Activated CD4-positive, alpha-beta memory T cell treated with anti-CD3 and anti-CD28 coated beads, Interleukin-2, amount 10 ng/mL, durations not matched to agents 7 days and 5 days (primary cell): ENCODE measurements at places on chromosomes 5 and 9.

DNA sequence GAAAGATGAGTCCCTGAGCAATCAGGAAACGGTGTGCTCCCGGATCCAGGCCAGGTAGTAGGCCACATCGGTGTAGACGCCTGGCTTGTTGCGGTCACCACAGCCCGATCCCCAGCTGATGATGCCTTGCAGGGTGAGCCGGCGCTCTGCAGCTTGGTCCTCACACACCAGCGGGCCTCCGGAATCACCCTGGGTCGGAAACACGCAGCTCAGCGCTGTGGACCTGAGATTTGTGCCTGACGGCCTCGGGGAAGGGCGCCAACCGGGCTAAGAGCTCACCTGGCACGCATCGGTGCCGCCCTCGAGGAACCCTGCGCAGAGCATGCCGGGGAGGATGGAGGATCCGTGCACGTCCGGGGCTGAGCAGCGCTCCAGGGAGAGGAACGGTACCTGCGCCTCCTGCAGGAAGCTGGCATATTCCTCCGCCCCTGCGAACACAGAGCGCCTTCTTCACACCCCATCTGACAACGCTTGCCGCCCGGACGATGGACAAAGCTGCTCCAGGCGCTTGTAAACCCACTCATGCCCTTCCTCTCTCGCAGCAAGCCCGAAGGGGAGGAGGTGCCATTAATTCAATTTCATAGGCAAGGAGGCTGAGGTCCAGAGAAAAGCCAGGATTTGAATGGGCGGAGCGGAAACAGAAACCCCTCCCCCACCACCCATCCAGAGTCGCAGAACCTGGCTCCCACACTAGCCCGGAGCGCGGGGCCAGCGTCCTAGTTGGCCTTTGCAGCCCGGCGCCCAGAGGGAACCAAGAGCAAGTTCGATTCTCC lies 2.0 kb upstream of the PFN3 start:
- peak overlapping the region; percentile 75 for H3K4me3 ChIP-seq
- DNase-seq = peak; percentile 74
- H3K27me3 ChIP-seq = peaks cover 37% of the 10 kb centered on the region

- H3K27me3 ChIP-seq = no peaks in the 10 kb centered on the region
- H3K4me1 ChIP-seq = peaks cover 3% of the 10 kb centered on the region
- no peaks in the 10 kb centered on the region for H3K36me3 ChIP-seq
- no peak overlapping the region for H3K27ac ChIP-seq
These were observed 335.4 kb downstream of the MAN2A1 start for GRCh38 chr5:110025160-110025559.

- peak; percentile 53 for DNase-seq
- H3K4me3 ChIP-seq = peak overlapping the region; percentile 91
- H3K4me1 ChIP-seq = peaks cover 71% of the 10 kb centered on the region
- peaks cover 52% of the 10 kb centered on the region for H3K27me3 ChIP-seq
- peaks cover 5% of the 10 kb centered on the region for H3K36me3 ChIP-seq
- peak overlapping the region; percentile 70 for H3K27ac ChIP-seq
These were observed 572 bp downstream of the NR4A3 start for GRCh38 chr9:99822109-99822805.

DNA sequence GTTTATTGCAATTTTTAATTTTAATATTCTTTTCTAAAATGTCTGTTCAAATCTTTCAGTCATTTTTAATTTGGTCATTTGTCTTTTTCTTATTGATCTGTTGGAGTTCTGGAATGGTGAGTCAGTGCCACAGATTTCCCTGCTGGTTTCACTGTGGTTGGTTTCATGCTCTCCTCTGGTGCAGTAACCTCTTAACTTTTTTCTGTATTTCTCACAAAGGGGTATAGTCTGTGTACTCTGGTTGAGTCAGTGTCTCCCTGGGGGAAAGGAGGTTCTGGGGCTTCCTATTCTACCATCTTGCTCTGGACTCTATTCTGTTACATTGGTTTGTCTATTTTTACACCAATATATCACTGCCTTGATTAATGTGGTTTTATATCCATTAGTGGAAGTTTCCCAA lies 178.8 kb downstream of the CSNK1G3 start:
- H3K4me3 ChIP-seq = no peak overlapping the region
- H3K27me3 ChIP-seq = no peaks in the 10 kb centered on the region
- DNase-seq = no peak
- H3K27ac ChIP-seq = no peak overlapping the region
- no peaks in the 10 kb centered on the region for H3K36me3 ChIP-seq

- no peak for DNase-seq
- H3K27ac ChIP-seq = no peak overlapping the region
- peaks cover 39% of the 10 kb centered on the region for H3K27me3 ChIP-seq
- no peaks in the 10 kb centered on the region for H3K36me3 ChIP-seq
- peaks cover 16% of the 10 kb centered on the region for H3K4me1 ChIP-seq
These were observed 12.4 kb upstream of the NFIB start for GRCh38 chr9:14326264-14326826.

- H3K4me1 ChIP-seq = no peaks in the 10 kb centered on the region
- no peak overlapping the region for H3K4me3 ChIP-seq
- no peak overlapping the region for H3K27ac ChIP-seq
- DNase-seq = no peak
- no peaks in the 10 kb centered on the region for H3K36me3 ChIP-seq
These were observed 237.0 kb upstream of the GRAMD2B start for GRCh38 chr5:126186210-126186609.

GRCh38 chr9:11163843-11164242 lies 551.0 kb upstream of the PTPRD start:
- no peaks in the 10 kb centered on the region for H3K36me3 ChIP-seq
- no peaks in the 10 kb centered on the region for H3K27me3 ChIP-seq
- no peak overlapping the region for H3K27ac ChIP-seq
- DNase-seq = no peak

- no peak for DNase-seq
- peaks cover 44% of the 10 kb centered on the region for H3K4me1 ChIP-seq
- peak overlapping the region; percentile 10 for H3K27ac ChIP-seq
- no peak overlapping the region for H3K4me3 ChIP-seq
- no peaks in the 10 kb centered on the region for H3K27me3 ChIP-seq
These were observed 23.2 kb upstream of the TERT start for GRCh38 chr5:1317921-1318565.

GRCh38 chr5:131511934-131512333 lies 123.1 kb downstream of the RAPGEF6 start:
- H3K36me3 ChIP-seq = peaks cover 31% of the 10 kb centered on the region
- DNase-seq = no peak
- H3K4me1 ChIP-seq = peaks cover 34% of the 10 kb centered on the region
- no peaks in the 10 kb centered on the region for H3K27me3 ChIP-seq

- H3K36me3 ChIP-seq = no peaks in the 10 kb centered on the region
- H3K4me1 ChIP-seq = peaks cover 1% of the 10 kb centered on the region
- DNase-seq = no peak
- no peak overlapping the region for H3K4me3 ChIP-seq
- H3K27ac ChIP-seq = no peak overlapping the region
- peaks cover 24% of the 10 kb centered on the region for H3K27me3 ChIP-seq
These were observed 36.4 kb upstream of the SV2C start for GRCh38 chr5:76046741-76047140.

DNA sequence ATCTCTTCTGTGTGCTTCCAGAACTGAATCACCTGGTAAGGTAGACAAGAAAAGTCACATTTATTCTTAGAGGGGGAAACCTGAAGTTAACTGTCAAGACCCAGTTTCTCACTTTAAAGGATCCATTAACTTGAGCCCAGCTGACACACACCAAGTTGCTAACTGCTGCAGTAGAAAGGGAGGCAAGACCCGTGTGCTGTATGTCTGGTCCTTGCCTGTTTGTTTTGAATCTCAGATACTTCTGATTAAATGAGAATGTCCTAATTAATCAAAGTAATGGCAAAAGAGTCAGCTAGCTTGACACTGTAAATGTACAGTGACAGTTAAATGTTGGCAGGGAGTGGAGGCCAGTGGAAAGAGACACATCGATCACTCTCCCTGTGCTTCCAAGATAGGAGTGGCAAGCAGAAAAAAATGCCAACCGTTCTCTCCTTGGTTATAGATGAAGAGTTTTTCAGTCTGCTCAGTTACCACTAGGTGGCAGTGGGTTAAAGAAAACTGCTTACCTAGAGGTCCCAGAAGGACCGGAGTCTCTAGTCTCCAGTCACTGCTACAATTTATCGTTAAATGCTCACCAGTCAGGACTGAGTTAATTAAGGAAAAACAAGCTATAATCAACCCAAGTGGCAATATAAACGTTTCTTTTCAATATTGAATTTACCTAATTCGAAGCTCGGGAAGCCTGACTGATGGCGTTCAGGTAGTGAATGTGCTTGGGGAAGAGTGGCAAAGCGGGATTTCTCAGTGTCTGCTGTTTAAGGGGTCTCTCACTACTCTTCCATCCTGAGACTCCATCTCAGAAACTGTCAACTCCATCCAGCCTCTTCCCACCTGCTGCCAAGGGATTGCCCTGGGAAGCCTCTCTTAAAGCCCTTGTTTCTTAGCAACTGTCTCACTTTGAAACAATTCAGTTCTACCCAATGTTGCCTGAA lies 18.4 kb downstream of the LSM11 start:
- H3K27me3 ChIP-seq = no peaks in the 10 kb centered on the region
- DNase-seq = no peak
- H3K36me3 ChIP-seq = peaks cover 14% of the 10 kb centered on the region
- no peak overlapping the region for H3K27ac ChIP-seq

- peaks cover 1% of the 10 kb centered on the region for H3K4me1 ChIP-seq
- no peak for DNase-seq
- no peak overlapping the region for H3K4me3 ChIP-seq
- no peak overlapping the region for H3K27ac ChIP-seq
- no peaks in the 10 kb centered on the region for H3K27me3 ChIP-seq
These were observed 6.4 kb downstream of the TPM2 start for GRCh38 chr9:35683323-35683722.

GRCh38 chr9:130118841-130119518 lies 53.2 kb upstream of the NCS1 start:
- peaks cover 23% of the 10 kb centered on the region for H3K36me3 ChIP-seq
- no peaks in the 10 kb centered on the region for H3K4me1 ChIP-seq
- DNase-seq = no peak
- no peak overlapping the region for H3K4me3 ChIP-seq
- no peaks in the 10 kb centered on the region for H3K27me3 ChIP-seq

GRCh38 chr9:123420592-123421111 lies 64.7 kb downstream of the CRB2 start:
- H3K27me3 ChIP-seq = no peaks in the 10 kb centered on the region
- H3K36me3 ChIP-seq = no peaks in the 10 kb centered on the region
- no peak overlapping the region for H3K4me3 ChIP-seq
- H3K27ac ChIP-seq = no peak overlapping the region

DNA sequence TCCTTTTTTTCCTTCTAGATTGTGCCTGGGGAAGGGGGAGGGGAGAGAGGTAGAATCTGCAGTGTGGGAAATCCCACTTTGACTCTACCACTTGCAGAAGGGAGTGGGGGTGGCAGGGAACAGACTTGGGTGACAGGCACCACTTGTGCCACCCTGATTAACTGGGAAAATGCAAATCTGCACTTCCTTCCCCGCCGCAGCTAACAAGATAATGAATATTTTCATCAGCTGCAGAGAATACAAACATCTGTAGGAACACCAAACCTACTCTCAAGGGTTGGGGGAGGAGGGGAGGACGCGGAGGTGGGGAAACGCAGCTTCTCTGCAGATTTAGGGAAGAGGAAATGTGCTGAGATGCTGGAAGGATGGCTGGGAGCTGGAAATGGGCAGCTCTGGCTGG lies 73.5 kb downstream of the TRIM32 start:
- no peaks in the 10 kb centered on the region for H3K4me1 ChIP-seq
- H3K27me3 ChIP-seq = no peaks in the 10 kb centered on the region
- no peaks in the 10 kb centered on the region for H3K36me3 ChIP-seq
- no peak overlapping the region for H3K27ac ChIP-seq
- DNase-seq = no peak

GRCh38 chr9:18604767-18605730 lies 131.1 kb downstream of the ADAMTSL1 start:
- H3K27ac ChIP-seq = no peak overlapping the region
- H3K4me1 ChIP-seq = no peaks in the 10 kb centered on the region
- no peak overlapping the region for H3K4me3 ChIP-seq
- no peak for DNase-seq
- H3K27me3 ChIP-seq = no peaks in the 10 kb centered on the region

GRCh38 chr9:121048618-121049017 lies 1.5 kb downstream of the C5 start:
- no peak overlapping the region for H3K27ac ChIP-seq
- DNase-seq = no peak
- H3K27me3 ChIP-seq = no peaks in the 10 kb centered on the region
- no peaks in the 10 kb centered on the region for H3K36me3 ChIP-seq
- no peaks in the 10 kb centered on the region for H3K4me1 ChIP-seq

DNA sequence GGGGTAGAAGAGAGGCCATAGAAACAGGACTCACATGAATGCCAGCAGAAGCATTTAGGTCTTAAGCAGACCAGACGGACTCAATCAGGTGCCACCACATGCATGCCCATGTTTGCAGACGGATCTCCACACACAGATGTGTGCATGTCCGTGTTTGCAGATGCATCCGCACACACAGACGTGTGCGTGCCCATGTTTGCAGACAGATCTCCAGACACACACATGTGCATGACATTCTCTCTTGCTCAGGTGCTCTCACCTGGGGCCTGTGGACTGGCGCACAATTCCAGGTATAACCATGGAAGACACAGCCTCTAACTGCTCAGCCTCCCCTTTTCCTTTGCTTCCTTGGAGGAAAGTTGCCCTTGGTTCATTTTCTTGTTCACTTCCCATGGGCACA lies 148.3 kb downstream of the CACNA1B start:
- H3K4me3 ChIP-seq = no peak overlapping the region
- no peaks in the 10 kb centered on the region for H3K36me3 ChIP-seq
- DNase-seq = no peak
- no peak overlapping the region for H3K27ac ChIP-seq
- peaks cover 33% of the 10 kb centered on the region for H3K27me3 ChIP-seq

DNA sequence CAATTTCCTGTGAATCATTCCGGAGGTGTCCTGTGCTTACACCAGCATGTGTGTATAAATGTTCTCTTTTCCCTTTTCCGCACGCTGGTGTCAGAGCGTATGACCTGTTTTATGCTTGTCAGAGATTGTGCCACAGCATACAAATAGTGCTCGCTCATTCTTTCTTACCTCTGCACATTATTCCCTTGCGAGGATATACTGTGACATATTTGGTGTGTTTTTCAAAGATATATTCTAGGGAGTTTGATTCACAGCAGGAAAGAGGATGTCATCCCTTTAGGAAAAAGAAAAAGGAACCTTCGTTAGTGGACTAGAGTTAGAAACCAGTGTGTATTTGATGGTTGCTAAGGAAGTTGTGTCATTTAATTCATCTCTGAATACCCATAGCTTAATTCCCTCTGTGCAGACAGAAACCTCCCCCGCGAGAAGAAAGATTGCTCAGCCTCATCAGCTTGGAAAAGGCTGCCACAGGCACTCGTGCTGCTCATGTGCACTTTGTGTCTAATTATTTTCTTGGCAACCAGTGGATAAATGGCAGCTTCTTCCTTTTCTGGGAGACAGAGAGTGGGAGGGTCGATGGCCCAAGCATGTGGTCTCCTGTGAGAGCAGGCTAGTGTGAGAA lies 14.7 kb upstream of the CCIN start:
- no peak overlapping the region for H3K27ac ChIP-seq
- H3K27me3 ChIP-seq = no peaks in the 10 kb centered on the region
- no peak for DNase-seq
- no peak overlapping the region for H3K4me3 ChIP-seq
- peaks cover 53% of the 10 kb centered on the region for H3K4me1 ChIP-seq

GRCh38 chr9:112569186-112569585 lies 82.6 kb downstream of the KIAA1958 start:
- no peaks in the 10 kb centered on the region for H3K4me1 ChIP-seq
- no peaks in the 10 kb centered on the region for H3K36me3 ChIP-seq
- H3K27me3 ChIP-seq = no peaks in the 10 kb centered on the region
